ENCODE measurements at places on chromosomes 6 and 20. TPM values are rescaled to one million over a fixed set of nuclear protein-coding genes. Genes with fewer than 3 reads are reported as not detected.

The JPH2 gene
- not detected for polyA plus RNA-seq

The MLIP gene
- 3.2 TPM for polyA plus RNA-seq

GRCh38 chr20:19945732-19946670 lies 71.2 kb upstream of the NAA20 start:
- DNase-seq = peak; percentile 52

DNA sequence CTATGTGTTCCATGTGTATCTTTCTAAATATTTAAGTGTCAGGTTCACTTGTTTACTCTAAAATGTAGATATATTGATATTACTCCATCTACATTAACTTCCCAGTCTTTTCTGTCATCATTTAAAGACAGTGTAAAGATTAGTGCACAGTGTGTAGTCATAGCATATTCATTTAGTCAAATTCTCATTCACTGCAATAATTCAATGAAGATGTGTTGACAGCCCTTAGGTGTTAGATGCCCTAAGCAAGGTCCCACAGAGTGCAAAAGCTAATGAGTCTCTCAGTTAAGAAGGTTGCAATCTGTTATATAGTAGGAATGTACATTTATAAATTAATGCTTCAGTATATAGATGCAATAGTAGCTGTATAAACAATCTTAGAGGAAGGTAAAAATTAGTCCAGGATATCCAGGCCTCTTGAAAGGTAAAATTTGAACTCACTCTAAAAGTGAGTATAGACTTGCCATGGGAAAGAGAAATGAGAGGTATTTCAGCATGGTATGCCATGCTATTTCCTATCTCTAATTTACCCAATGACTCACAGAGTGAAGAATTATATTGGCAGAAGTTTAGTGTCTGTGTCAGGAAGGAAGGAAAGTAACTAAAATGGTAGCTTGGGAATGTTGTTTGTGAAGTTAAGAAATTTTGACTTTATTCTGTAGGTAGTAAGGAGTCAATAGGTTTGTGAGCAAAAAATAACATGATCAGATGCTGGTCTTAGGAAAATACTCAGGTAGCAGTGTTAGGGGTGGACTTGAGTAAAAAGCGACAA lies 969.9 kb upstream of the CITED2 start:
- DNase-seq = peak; percentile 70

- peak; percentile 48 for DNase-seq
Measured at GRCh38 chr20:5608442-5609161, 141.6 kb upstream of the SHLD1 start.
